ENCODE measurements at places on chromosomes 13 and 19.

- DNase-seq = no peak
Observed at GRCh38 chr13:85314686-85315085, 484.5 kb downstream of the SLITRK6 start.

GRCh38 chr19:41324231-41324702 lies 14.3 kb downstream of the CCDC97 start:
- peak; percentile 26 for DNase-seq

- DNase-seq = no peak
Observed at GRCh38 chr19:48906324-48906723, 6.2 kb downstream of the NUCB1 start.

DNA sequence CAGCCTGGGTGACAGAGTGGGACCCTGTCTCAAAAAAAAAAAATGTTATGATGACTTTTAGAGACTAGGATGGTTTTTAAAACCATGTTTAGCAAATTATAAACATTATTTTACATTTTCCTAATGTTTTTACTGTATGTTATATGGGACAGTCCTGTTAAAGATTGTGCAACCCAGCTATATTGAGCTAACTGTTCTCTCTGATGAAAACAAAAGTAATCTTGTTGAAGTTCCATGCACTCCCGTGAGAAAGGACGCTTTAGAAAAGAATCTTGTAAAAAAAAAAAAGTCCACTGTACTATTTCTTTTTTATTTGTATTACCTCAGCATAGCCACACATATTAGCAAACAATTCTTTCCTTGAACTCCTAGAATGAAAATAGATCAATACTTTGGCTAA lies 451.2 kb downstream of the DCT start:
- DNase-seq = no peak

- no peak for DNase-seq
Observed at GRCh38 chr13:32147193-32147592, 115.6 kb downstream of the FRY start.

- DNase-seq = peak; percentile 73
Observed at GRCh38 chr19:47247308-47247990, 8.9 kb upstream of the CCDC9 start.

DNA sequence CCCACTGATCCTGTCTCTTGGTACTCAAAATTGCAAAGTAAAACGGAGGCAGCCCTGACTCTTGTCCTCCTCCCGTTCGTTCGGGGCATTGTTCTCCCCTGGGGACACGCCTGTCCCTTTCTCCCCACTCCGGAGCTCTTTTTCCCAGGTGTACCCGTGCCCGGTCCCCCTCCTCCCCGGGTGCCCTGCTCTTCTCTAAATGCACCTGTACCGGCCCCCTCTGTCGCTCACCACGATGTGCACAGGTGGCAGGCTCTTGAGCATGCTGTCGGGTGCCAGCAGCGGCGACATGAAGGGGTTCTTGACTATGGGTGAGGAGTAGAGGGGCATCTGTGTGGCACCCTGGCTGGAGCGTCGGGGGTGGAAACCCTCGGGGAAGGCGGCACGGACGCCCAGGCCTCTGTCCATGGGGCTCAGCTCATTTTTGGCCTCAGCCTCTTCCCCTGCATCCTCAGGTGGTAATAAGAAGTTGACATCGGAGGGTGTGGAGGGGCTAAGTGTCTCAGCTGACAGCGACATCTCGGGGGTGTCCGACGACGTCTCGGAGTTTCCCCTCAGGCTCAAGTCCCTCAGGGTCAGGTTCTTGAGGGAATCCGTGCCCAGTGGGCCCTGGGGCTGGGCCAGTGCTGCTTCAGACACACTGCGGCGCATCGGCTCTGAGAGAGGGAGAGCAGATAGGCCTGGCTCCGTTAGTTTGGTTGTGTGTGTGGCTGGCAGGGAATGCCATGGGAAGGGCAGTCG lies 12.4 kb upstream of the CNFN start:
- DNase-seq = no peak

DNA sequence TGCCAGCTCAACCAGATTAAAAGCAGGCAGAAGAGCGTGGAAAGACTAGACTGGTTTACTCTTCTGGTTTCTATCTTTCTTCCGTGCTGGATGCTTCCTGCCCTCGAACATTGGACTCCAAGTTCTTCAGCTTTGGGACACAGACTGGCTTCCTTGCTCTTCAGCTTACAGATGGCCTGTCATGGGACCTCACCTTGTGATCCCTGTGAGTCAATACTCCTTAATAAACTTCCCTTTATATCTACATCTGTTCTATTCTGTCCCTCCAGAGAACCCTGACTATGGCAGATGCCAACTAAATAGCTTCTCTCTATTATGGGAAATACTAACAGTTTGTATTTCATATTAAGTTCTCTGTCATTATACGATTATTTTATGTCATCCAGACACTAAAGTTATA lies 609.1 kb downstream of the LMO7 start:
- no peak for DNase-seq

DNA sequence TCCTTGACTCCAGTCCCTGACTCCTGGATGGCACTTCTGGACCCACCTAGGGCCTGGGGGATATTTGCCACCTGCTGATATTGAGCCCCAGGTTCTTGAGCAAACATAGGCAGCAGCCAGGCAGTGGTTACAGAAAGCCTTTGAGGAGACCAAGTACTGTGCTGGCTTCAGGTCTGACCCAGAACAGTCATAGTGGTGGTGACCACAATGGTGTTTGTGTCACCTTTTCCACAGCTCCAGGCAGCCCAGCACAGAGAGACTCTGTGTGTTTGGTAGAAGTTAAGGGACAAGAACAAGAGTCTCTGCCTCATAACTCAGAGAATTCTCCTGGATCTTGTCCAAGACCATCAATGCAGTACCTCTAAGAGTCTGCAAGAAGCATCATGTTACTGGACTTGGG lies 14.6 kb upstream of the CLC start:
- DNase-seq = no peak

DNA sequence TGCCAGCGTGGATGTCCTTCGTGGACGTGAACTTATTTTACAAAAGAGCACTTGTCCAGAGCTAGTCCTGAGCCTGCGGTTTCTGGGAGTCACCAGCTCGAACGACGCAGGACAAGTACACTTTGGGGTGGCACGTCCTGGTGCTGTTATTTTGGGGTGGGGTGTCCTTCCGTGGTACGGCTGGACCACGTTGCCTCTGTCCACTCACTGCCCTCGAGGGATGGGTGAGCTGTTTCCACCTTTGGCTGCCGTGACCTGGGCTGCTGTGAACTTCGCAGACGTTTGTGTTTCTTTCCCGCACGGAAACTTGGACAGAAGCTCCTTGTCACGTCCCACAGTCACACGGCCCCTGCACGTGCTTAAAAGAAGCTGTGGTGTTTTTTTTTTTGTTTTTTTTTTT lies 11.0 kb downstream of the GZMM start:
- no peak for DNase-seq

DNA sequence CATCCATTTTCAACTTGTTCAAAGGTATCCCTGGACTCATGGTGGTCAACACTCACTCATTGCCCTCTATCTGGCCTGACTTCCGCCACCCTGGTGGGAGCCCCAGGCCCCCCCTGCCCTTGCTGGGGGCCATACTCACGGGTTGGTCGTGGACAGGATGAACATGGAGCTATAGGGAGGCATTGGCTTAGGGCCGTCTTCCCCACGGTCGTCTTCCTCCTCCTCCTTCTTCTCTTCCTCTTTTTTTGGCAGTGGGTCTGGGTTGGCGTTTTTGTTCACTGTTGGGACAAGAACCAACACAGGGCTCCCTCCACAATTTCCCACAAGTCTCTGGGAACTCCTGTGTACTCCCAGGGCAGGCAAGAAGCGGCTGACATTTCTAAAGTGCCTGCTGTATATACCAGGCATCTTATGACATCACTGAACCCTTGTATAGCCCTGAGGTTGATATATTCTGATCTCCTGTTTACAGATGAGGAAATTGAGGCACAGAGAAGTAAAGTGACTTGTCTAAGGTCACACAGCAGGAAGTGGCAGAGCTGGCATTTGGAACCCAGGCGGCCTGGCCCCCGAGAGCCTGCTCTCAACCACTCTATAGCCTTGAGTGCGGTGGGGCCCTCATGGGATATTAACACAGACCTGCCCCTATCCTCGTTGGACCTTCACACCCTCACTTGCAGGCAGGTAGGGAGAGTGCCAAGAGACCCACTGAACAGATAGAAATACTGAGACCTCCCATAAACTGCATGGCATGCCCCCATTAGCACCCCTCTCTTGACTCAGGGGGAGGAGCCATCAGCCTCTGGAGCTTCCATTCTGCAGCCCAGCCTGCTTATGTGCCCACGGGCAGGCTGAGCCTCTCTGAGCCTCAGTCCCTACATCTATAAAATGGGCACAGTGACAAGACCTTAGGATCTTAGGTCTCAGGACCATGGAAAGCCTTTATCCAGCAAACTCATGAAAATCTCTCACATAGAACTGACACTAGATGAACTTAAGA lies 135.0 kb downstream of the IER2 start:
- DNase-seq = no peak

- no peak for DNase-seq
Observed at GRCh38 chr13:50129081-50129705, 113.9 kb downstream of the KCNRG start.

DNA sequence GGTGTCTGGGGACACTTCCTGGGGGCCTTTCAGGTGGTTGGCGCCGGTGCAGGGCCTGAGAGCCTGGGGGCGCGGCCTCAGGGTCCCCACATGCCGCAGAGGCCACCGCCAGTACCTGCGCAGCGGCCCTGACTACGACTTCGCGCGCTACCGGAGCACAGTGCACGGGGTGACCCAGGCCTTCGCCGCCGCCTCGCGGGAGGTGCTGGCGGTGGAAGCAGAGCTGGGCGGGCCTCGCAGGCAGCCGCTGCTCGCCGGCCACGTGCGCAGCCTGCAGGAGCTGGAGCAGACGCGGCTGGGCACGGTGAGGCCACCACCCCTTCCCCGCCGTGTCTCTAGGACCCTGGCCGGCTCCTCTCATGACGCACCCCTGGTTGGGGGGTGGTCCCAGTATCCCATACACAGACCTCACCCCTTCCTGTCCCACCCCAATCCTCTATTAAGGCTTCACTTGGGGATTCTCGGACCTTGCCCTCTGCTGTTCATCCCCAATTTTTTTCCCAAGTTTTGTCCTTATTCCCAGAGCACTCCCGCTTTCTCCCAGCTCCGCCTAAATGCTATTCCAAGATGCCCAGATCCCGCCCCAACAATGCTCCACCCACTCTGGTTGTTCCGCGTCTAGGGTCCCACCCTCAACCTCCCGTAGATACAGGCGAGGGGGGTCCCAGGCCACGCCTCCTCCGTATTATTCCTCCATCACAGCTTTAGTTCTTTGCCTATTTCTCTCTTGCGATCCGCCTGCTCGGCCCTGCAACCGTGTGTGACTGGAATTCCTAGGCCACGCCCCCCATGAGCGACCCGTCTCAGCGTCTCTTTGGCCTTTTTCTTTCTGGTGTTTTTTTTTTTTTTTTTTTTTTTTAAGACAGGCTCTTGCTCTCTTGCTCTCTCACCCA lies 1.0 kb downstream of the REX1BD start:
- peak; percentile 83 for DNase-seq

GRCh38 chr19:46196410-46197124 lies 33.0 kb upstream of the IGFL1 start:
- no peak for DNase-seq

DNA sequence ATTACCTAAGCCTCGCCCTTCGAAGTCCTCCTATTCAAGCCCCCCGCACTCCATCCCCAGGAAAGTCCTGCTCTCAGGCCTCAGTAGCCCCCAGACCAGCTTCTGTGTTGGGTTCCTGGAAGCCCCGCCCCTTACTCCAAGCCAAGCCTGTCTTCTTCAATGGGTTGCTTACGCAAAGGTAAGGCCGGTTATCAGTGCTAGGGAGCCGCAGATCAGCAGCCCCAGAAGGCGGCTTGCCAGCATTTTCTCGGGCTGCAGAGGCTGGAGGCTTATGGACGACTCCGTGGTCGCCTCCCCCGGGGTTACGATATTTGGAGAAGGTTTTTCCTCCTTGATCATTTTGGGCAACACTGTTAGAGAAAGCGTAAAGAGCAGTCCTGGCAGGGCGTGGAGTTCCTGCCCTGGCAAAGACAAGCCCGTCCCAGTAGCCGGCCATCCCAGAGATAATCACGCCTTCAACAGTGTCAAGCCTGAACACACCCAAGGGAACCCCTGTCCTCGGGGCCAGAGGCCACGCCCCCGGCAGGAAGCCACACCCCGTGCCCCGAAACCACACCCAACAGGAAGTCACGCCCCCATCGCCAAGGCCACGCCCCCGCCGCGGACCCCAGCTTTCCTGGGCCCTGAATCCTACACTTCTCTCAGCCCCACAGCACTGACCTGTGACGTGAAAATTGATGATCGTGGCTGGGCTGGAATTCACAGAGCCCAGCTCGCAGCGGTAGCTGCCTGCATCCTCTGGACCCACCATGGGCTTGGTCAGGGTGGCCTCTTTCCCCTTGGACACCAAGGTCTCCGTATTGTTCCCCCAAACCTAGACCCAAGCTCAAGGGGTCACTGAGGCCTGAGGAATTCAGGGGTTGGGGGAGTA lies 954 bp upstream of the RASIP1 start:
- DNase-seq = no peak

DNA sequence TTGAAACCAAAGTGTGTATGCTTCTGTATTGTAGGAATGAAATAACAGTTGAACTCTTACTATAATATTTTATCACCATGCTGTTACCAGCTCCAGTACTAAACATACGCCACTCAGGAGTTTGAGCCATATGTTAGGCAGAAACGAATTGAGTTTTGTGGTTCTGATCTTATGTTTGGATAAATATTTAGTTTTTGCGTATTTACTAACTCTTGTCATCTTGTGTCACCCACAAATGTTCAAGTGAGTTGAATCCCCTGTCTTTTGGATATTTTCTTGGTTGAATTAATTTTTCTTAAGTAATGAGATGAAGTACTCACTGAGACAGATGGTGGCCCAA lies 1.5 kb downstream of the FNDC3A start:
- peak; percentile 20 for DNase-seq

DNA sequence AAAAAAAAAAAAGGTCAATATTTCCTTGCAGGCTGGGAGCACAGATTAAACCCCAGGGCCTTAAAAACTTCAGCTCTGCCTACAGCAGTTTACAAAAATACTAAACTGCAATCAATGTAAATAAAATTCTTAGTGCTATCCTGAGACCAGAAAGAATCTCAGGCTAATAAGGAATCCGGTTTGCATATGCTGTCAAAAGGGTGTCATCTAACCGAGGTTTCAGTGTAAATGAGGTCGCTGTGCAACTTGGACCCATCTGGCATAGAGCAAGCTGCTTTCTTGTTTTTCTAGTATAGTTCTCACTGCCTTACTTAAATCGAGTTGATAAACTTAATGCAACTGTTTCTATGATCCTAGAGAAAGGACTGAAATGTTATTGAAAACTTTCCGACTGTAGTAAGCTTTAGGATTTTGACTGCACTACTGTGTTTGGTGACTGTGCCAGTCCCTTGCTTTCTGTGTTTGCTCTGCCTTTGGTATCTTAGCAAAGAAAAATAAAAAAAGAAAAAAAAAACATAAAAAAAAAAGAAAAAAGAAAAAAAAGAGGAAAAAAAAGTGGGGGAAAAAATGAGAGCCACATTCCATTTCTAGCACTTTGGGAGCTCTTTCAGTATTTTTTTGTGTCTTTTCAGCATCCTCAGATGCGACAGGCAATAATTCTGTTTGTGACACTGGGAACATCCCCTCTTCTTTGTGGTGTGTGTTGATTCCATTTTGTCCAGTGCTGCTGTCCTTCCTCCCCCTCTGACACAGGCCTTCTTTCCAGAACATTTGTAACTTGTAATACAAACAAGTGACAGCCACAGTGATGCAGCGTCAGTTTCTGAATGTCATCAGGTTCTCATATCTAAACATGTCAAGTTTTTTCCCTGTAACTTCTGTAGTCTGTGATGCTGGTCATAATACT lies 340.5 kb downstream of the ZNF536 start:
- DNase-seq = no peak

- no peak for DNase-seq
Observed at GRCh38 chr13:112804374-112804773, 114.5 kb downstream of the ATP11A start.
